NCI-H1105 (cell line): ENCODE measurements at places on chromosomes 3 and 15.

- no peak for DNase-seq
These were observed 50.9 kb downstream of the C3orf20 start for GRCh38 chr3:14725564-14726440.

- no peak for DNase-seq
These were observed 23.5 kb downstream of the PAK2 start for GRCh38 chr3:196763179-196763578.

DNA sequence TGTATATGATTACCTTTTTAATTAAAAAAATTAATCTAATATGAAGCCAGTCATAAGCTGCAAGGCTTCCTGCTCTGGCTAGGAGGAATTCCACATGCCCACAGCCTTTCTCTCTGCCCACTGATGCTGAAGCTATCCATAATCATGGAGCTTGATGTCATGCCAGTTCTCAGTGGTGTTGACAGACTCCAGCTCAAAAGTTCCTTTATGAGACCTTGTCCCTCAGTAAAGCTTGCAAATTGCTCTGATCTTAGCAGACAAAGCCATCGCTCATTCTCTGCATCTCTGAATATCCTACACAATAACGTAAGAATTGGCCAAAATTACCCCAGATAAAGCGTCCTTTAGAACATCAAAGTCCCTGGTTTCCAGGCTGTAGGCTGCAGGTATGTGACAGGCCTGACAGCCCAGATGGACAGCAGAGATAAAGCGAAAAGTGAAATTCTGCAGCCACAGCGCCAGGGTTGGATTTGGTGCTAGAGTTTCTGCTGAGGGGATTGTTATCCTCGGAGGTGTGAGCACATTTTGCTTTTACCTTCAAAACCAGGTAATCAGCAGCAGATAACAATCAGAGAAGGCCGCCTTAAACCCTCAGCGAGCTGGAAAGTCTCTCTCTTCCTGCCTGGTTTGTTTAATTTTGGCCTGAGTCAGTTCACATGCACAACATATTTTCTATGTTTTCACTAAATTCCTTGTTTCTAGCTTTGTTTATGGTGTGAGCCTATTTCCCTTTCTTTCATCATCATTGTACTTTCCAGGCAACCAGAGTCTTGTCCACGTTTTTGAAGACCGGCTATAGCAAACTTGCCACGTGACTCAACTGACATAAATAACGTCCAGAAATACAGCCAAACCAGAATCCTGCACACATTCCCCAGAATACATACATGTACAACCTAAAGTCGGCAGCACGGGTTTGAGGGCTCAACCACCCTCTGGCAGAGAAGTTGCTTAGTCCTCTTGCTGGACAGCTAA lies 36.6 kb upstream of the ALDH1A3 start:
- DNase-seq, result no peak

DNA sequence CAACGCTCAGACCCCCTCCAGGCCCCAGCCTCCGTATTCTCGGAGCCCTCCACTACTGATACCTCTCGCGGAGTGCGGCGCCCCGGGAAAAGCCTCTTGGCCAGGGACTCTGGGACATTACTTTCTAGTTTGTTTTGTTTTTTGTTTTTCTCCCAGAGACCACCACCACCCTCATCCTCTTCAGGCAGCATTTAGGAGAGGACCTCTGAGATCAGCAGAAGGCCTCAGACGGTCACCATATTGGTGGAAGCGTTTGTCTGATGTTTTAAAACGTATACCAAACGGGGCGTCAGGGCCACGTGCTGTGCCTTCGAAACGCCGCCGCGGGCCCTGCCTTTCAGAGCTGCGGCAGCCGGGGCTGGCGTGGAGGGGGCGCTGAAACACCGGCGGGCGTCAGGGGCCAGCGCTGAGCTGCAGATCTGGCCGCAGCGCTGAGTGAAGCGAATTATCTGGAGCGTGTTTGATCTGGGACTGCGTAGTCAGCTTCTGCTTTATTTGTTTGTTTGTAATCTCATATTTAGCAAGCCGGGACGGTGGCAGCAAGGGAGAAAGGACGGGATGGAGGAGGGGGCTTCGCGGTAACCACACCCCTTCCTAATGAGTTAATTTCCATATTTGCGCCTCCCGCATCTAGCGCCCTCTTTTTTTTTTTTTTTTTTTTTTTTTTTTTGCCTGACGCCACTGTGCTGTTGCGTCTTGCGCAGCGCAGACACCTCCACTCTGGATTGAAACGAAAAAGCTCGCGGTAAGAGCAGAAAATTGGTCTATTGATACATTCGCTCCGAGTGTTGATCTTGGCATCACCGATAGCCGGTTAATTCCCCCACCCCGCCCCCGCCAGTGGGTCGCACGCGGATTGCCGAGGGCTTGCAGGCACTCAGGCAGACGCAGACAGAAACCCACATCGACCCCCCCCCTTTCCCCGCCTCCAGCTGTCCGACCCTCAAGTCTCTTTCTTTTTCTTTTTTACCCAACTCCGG lies 14.9 kb downstream of the SOX2 start:
- no peak for DNase-seq

DNA sequence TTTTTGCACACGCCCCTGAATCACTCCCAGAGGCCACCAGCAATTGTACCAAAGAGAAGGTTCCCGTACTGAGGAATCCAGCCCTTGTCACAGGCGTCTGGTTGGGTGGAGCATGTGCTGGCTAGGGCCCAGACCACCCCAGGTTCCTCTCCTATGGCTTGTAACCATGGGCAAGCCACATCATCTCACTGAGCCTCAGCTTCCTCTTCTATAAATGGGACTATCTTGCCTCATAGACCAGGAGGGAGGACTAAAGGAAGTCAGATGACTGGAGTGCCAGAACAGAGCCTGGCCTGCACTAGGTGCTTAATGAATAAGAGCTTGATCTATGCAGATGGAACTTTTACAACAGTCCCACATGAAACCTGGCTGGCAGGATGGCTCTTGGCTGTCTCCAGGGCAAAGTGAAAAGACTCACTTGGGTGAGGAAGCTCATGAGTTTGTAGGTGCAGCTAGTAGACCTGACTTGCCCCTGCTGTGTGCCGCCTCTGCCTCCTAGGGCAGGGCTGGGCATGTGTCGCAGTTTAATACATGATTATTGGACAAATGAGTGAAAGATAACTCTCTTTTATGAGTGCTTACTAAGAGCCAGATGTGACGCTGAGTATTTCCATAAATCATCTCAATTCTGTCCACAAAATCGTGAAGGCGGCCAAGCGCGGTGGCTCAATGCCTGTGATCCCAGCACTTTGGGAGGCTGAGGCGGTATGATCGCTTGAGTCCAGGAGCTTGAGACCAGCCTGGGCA lies 29.3 kb downstream of the CTSH start:
- DNase-seq, result no peak

- DNase-seq, result peak; percentile 91
These were observed 1.3 kb upstream of the SPTSSB start for GRCh38 chr3:161372321-161373260.

DNA sequence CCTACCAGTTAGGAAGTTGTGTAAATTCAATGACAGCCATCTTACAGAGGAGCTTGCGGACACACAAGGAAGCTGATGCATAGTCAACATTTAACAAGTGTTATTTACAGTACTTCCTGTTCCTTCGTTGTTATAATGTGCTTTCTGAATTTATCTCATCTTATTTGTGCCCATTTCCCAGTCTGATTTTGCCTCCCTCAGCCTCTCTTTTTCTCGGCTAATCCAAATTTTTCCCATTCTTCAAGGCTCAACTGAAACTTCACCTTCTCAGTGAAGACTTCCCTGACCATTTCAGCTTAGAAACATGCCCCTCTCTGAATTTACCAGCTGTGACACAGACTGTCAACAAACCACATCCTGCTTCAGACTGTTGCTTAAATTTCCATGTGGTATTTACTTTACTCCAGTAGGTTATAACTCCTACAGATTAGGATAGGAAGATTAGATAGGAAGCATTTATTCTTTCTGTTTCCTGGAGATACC lies 55.7 kb upstream of the CP start:
- DNase-seq, result no peak

DNA sequence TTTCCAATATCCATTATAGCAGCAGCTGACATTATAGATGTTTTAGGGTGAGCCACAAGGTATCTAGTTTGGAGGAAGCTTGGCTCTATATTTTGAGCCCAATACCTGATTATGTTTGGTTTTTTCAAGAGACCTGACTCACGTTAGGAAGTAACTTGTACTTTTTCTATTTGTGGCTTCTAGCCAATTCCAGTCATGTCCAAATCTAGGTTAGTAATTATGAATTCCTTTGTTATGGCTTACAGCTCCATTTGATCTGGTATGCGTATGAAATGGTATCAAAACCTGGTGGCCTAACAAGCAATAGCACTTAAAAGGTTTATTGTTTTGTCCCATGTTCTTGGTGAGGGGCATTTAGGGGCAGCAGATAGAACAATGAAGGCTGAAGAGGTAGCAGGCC lies 115.9 kb downstream of the TOP2B start:
- no peak for DNase-seq

- DNase-seq, result peak; percentile 22
These were observed 60.0 kb downstream of the MAGEF1 start for GRCh38 chr3:184651904-184652303.

GRCh38 chr3:111072031-111072921 lies 660 bp downstream of the NECTIN3 start:
- peak; percentile 53 for DNase-seq

GRCh38 chr3:30585654-30586053 lies 20.7 kb upstream of the TGFBR2 start:
- no peak for DNase-seq

- DNase-seq, result no peak
These were observed 58.7 kb upstream of the MYRIP start for GRCh38 chr3:39750712-39751111.

DNA sequence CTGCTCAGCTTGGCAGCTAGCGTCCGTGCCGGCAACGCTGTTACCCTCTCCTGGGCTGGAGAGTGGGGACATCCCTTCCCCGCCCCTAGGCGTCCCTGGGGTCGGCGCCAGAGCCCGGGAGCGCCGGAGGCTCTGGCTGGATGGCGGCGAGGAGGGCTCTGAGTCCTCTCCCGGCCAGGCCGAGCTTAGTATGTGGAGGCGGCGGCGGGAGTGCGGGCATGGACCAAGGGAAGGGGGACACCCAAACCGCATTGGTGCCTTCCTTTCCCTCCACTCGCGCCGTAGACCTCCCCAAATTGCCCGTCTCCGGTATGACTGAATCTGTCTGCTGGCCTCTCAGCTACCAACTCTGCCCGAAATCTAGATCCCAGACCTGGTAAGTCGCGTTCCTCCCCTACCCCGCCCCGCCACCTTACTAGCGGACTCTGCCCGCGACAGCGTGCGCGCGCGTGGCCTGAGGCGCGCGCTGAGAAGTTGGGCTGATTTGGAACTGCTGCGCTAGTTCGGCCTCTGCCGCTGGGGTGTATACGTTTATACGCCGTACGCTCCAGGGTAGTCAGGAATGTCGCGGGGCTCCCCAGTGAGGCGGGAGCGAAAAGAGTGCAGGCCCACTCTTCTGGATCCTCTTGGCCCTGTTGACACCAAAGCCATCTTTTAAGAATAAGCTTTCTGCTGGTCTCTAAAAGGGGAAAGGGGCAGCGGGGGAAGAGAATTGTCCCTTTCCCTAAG lies 12.2 kb downstream of the ZIC1 start:
- no peak for DNase-seq

GRCh38 chr15:96807361-96807760 lies 476.9 kb downstream of the NR2F2 start:
- no peak for DNase-seq

DNA sequence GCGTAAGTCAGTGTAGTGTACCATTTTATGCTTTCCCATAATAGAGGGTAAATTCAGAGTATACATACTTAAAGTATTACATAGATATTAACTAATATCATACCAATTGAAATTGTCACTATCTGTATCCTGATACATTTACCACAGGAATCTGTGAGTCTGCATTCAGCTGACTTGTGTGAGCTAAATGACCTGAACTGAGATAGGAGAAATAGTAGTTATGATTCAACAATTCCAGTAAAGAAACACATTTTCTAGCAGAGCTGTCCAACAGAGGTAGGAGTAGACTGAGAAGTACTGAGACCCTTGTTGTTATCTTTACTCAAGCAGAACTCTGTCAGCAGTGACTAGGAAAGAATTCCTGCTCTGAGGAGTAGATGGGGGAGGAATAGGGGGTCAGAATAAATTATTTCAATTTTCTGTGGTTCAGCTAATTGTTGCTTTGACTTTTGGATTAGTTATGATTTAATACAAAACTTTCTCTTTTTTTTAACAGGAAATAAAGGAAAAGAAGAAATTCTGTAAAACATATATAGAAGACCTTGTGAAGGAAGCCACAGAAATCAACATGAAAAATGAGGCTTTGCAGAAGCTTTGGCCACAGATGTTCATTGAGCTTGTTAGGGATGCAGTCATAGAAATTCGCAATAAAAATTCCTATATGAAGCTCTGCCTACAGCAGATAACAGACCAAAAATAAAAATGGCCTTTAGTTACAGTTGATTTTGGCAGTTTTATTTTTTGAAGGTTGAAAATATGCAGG lies 66.2 kb upstream of the THSD4 start:
- no peak for DNase-seq

GRCh38 chr15:100201376-100202280 lies 140.1 kb downstream of the ADAMTS17 start:
- DNase-seq, result no peak

GRCh38 chr15:80957976-80958375 lies 31.6 kb downstream of the MESD start:
- DNase-seq, result no peak

- DNase-seq, result no peak
These were observed 69.0 kb downstream of the ANKRD28 start for GRCh38 chr3:15728766-15729165.

DNA sequence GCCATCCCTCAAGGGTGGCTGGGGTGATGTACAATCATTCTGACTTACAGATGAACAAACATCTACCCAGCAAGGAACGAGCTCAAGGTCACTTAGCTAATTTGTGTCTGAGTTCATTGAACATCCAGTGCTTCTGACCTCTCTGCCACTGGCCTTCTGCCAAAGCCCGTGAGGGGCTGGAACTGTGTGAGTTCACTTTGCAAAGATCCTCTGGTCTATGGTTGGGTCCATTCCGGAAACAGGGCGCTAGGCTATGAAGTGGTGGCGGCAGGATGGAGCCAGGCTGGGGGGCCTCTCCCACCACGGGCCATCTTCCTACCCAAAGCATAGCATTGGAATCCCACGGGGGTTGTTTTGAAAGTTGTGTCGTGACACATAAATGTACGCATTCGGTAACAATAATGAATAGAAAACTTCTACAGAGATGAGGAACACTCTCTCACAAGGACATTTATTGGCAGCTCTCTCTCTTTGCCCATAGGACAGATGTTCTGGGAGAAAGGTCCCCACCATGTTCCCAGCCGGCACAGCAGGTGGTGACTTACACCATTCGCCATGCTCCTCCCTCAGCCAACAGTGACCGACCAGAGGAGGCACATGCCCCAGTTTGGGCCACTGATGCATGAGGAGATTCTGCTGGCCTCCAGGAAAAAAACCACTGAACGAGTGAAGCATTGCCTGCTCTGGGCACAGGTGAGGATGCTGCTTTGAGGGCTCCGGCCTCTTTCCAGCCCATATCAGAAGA lies 214.7 kb upstream of the CHRNA7 start:
- DNase-seq, result no peak

GRCh38 chr15:57133127-57133968 lies 214.9 kb downstream of the TCF12 start:
- peak; percentile 52 for DNase-seq
